Frontal cortex (tissue), 4 donors: ENCODE measurements at places on chromosomes 2 and 18.

- DNase-seq = no peak
Measured at GRCh38 chr2:33158482-33159003, 211.8 kb downstream of the LTBP1 start.

- no peak for DNase-seq
Measured at GRCh38 chr2:33796511-33796910, 197.4 kb upstream of the FAM98A start.

GRCh38 chr2:229027353-229028105, 243.6 kb downstream of the PID1 start:
- DNase-seq = no peak

GRCh38 chr2:217070043-217070430, 210.2 kb upstream of the TNP1 start:
- no peak for DNase-seq

DNA sequence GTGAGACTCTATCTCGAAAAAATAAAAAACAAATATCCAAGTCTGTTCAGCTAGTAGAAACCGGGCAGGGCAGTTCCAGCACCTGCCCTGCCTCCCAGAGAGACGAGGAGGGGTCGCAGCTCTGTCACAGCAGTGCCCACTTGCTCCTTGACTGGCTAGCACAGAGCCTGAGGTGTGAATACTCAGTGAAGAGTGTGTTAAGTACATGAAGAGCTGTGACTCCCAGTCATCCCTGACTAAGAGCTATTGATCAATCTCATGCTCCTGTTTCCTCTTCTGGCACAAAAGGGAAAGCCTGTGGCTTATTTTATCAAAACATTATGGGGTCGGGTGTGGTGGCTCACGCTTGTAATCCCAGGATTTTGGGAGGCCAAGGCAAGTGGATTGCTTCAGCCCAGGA, 83.0 kb upstream of the FZD7 start:
- no peak for DNase-seq

- DNase-seq = no peak
Measured at GRCh38 chr2:148124271-148124670, 103.4 kb downstream of the MBD5 start.

DNA sequence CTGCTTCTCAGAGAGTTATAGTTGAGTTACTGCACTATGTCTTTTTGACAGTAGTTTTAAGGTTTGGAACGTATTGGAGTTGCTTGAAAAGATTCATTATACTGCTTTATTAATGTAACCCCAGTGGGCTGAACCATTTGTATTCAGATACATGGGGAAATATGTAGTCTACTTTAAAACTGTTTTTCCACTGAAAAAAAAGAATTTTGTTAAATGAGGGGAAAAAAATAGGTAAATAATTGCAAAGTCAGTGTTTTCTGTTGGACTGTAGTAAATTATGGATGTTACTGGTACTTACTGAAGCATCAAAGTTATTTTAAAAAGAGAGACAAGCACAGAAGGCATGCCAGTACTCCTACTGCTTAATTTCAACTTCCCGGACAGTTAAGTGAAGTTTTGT, 36.4 kb downstream of the ZC3H15 start:
- no peak for DNase-seq

GRCh38 chr2:97808816-97809215, 95.4 kb downstream of the ZAP70 start:
- DNase-seq = no peak

DNA sequence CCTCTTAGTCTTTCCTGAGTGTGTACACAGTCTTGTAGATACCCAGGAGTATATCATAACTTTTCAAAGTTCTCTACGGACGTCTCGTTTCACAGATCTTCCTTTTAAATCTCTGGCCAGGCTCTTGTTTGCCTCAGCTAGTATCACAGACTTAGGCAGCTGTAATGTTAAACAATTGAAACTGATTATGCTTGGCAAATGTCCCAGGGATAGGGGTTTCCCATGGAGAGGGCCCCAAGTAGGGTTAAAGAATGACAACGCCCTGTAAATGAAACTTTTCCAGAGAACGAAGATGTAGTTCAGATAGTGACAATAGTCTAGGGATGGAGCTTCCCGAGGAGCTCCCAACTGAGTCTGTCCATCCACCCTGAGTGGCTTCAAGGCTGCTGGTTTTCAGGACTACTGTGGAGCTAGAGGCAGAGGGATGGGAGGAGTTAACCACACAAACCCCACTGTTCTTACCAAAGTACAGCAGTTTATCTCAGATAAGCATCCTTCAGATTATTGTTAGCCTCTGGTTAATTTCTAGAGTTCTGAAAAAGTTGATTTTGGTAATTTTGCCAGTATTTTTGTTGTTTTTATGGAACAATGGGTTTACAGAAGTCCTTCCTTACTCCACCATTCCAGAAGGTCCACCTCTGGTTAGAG, 9.1 kb downstream of the NEURL3 start:
- no peak for DNase-seq

DNA sequence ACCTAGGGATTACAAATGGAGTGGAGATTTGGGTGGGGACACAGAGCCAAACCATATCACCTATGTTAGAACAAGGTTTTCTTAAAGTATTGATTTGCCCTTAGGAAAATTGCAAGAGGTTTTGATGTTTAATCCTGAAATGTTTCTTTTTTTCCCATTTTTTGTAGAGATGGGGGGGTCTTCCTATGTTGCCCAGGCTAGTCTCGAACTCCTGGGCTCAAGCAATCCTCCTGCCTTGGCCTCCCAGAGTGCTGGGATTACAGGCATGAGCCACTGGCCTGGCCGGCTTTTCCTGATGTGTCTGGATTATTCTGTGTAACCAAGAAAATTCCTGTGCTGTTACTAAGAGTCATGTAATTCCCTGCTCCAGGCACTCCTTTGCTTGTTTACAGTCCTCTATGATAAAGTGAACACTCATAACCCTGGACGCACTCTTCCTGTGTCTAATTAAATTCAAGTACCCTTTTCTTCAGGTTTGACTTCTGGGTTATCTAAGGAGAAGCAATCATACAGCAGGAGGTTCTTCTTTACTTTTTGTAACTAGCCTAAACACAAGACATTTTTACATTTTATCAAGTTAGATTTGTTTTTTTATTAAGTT, 15.0 kb upstream of the CTDP1 start:
- DNase-seq = no peak

DNA sequence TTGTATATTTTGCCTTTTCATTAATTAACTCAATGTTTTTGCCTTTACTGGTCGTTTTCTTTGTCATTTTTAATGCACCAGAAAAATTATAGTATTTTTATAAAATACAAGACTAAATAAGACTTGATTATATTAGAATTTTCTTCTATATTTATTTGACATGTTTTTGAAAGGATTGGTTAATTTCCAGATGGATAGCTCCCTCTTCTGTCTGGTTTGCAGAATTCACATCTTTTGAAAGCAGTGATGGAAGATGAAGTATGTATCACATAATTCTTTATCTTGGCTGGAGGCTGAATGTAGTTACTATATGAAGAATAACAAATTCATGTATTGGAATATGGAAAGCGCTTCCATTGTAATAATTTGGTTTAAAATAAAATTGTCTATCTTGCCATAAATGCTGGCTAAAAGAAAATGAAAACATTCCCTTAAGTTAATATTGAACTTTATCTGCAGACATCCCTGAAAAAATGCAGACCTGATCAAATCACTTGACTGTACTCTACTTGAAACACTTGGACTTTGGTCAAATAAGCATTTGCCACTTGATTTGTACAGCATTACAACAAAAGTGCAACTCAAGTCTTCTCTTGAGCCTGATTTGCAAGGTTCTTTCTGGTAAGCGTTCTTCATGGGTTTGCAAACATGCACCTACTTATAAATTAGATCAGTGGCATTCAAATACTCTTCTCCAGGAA, 86.3 kb upstream of the EFEMP1 start:
- no peak for DNase-seq

DNA sequence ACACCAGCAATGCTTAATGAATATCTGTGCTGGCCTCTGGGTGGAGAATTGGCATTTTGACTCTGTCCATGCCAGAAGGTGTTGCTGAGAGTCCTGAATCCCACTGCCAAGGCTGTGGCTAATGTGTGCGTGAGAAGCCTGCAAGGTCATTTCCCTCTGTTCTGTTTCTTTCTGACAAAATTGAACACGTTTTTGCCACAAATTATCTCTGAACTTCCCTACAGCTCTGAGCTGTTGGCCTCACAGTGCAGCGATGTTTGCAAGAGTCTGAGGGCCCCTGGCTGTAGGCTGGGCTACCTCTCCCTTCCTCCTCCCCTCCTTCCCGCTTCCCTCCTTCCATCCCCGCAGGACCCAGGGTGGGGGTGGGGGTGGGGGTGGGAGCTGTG, 154.1 kb upstream of the HS6ST1 start:
- no peak for DNase-seq

DNA sequence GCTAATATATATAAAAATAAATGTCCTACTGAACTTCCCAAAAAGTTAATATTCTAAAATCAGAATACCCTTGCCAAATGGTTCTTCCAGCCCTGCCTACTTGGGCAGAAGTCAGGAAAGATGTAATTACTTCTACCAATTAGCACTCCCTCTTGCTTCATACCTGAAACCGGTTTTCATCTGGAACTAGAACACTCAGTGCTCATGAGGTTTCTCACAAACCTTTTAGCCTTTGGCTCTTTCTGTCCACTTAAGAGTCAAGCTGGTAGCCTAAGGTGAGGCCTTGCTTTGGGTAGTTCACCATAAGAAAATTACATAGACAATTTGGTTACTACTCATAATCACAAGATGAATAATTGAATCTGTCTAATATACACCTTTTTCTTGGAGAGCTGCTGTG, 4.1 kb downstream of the DSG3 start:
- no peak for DNase-seq

- no peak for DNase-seq
Measured at GRCh38 chr2:71333619-71334018, 2.0 kb downstream of the ZNF638 start.

DNA sequence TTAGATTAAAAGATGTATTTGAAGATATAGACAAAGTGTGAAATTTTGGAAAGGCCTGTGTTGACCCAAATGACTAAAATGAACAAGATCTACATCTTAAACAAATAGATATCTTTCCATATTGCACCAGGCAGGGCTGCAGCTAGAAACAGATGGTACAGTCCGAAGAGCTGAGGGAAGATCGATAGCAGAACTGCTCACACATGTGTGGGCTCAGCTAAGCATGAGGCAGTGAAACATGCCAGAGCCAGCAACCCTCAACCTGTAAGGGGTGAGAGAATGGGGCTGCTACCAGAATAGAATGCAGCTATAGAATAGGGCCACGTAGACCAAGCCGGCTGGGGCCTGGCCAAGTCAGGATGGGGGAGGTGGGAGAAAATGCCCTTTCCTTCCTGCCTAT, 87.8 kb downstream of the SLC5A7 start:
- no peak for DNase-seq

GRCh38 chr2:58710795-58711279, 469.7 kb upstream of the FANCL start:
- DNase-seq = no peak

GRCh38 chr2:1582891-1583341, 161.4 kb downstream of the PXDN start:
- DNase-seq = no peak

- DNase-seq = no peak
Measured at GRCh38 chr2:133167990-133168389, 400.3 kb downstream of the NCKAP5 start.

DNA sequence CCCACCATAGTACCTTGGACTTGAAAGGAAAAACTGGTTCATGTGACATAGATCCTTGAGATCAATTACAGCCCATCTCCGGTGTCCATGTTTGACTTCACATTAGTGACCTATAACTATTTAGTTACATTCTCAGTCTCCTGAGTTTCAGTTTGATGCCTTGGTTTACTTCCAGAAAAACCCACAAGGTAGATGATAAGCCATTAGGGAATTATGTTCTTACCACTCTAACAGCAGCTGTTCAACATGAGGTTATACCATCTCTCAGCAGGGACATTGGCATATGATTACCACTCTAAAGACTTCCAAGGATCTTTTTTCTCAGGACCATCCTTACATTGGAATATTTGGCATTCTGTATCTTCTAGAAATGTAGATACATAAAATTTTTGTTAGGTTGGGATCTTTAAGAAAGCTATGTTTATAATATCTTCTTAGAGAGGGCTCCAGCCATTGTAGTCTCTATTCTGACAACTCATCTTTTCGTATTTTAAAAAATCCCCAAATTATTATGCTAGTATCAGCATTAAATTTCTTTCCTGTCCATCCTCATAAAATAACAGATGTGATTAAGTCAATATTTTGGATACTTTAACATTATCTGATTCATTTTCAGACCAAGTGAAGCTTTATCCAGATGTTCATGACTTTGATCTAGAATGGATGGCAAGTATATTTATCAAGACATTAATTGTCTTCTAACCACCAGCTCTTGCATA, 258.9 kb downstream of the RDH14 start:
- DNase-seq = no peak

DNA sequence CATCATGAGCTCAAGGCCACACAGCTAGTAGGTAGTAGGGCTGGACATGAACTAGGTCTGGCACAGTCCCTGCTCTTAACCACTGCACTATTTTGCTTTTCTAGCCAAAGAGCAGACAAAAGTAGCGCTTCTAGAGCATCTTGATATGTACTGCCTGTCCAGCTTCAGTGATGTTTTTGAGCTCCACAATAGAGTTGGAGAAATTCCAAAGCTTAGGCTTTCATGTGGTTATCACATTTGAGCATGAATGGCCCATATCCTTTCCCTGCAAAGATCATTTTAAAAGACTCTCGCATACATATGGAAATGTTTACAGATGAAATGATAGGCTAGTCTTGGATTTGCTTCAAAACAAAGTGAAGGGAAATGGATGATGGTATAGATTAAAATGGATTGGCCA, 128.7 kb downstream of the MAP3K20 start:
- no peak for DNase-seq

- peak; percentile 32 for DNase-seq
Measured at GRCh38 chr18:61336766-61337165, 3.5 kb downstream of the CDH20 start.

GRCh38 chr2:43333656-43334144, 107.3 kb upstream of the ZFP36L2 start:
- DNase-seq = no peak

GRCh38 chr2:37201766-37202165, 5.5 kb downstream of the CEBPZOS start:
- DNase-seq = no peak

DNA sequence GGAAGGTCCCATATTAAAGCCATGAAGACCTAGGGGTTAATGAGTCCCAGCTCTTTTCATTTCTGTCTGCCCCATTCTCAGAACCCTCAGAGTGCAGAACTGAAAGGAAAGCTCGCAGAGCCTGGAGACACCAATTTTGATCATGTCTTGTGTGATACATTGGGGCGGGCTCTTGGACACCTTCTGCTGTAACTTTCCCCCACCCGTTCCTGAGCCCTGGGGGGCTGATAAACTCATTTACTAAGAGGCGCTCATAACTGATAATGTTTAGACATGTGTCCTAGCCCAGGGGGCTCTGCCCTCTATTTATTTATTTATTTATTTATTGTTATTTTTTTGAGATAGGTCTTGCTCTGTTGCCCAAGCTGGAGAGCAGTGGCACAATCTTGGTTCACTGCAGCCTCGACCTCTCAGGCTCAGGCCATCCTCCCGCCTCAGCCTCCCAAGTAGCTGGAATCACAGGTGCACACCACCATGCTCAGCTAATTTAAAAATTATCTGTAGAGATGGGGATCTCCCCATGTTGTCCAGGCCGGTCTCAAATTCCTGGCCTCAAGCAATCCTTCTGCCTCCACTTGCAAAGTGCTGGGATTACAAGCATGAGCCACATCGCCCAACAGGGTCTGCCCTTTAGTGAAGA, 72.4 kb upstream of the HAAO start:
- DNase-seq = no peak

GRCh38 chr2:10591207-10591606, 98.6 kb downstream of the NOL10 start:
- no peak for DNase-seq

GRCh38 chr2:239993291-239993690, 31.9 kb downstream of the NDUFA10 start:
- DNase-seq = no peak
